ENCODE measurements at places on chromosomes 3 and 15. TPM values are rescaled to one million over a fixed set of nuclear protein-coding genes. Genes with fewer than 3 reads are reported as not detected.

DNA sequence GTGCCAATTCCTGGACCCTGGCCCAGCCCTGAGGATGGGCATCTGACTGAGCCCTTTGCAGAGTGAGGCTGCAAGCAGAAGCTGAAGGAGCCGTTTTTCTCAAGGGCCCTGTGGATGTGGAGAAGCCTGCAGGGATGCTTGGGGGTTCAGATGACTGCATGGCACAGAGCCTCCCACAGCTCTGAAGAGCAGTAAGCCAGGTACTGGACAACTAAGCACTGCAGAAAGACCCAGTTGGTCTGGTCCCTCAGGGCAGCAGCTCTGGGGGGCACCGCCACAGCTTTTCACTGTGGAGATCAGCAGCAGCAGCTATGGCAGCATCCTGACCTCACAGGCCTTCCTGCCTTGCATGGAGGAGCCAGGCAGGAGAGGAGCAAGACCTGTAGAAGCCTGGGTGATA is 67.6 kb downstream of the CRYGS start:
- no peak for DNase-seq

DNA sequence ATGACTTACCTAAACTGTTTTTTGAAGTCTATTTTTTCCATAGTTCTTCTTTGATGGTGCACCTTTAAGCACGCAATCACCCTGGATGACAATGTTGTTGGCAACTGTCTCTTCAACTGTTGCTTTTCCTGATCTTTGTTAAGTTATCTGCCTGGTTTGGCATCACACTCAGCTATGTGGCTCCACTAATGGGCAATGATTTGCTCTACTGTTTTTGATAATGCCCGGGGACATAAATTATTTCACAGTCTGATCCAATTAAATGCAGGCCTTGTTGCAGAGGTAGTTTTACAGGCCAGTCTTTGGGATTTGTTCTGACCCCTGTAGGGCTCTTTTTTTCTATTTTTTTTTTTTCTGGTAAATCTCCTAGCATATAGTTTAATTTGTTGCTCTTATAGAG is 436.3 kb downstream of the ZNF385D start:
- DNase-seq = no peak

DNA sequence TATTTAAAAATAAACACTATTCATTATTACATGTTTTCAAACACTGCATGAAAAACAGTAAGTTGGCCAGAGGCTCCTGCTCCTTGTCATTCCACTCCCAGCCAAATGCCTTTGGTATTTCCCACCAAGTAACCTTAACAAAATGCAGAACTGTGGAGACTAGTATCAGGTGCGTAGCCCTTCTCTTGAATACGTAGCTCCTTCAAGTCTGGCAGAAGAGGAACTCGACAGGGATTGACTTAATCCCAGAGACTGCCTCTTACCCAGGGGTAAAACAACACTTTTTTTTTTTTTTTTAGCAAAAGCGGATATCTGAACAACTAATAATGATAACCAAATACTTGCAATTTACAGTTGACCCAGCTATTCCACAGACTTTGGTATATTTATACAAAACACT is 738 bp downstream of the COMMD2 start:
- no peak for DNase-seq

GRCh38 chr3:194050782-194051320 is 85.1 kb upstream of the HES1 start:
- DNase-seq = no peak

- peak; percentile 26 for DNase-seq
Observed at GRCh38 chr15:89416339-89417183, 79.8 kb downstream of the RHCG start.

GRCh38 chr3:102745881-102746280 is 311.1 kb downstream of the ZPLD1 start:
- no peak for DNase-seq

- no peak for DNase-seq
Observed at GRCh38 chr15:35477312-35478262, 68.4 kb downstream of the DPH6 start.

DNA sequence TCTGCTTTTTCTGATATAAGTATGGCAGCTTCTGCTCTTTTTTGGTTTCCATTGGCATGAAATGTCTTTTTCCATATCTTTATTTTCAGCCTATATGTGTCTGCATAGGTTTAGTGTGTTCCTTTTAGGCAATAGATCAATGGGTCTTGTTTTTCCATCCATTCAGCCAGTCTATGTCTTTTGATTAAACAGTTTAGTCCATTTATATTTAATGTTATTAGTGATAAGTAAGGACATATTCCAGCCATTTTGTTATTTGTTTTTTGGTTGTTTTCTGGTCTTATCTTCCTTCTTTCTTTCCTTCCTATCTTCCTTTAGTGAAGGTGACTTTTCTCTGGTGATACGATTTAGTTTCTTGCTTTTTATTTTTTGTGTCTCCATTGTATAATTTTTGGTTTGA is 101.3 kb upstream of the LRRC3B start:
- DNase-seq = no peak

Gene CLDN11
- polyA plus RNA-seq = 1.7 TPM

Gene TMEM266
- 0.97 TPM for polyA plus RNA-seq

Gene C3orf20
- polyA plus RNA-seq = 0.08 TPM

Gene PRKCD
- polyA plus RNA-seq = 8.2 TPM
